Activated naive CD4-positive, alpha-beta T cell (primary cell): ENCODE measurements at places on chromosomes 6 and 20.

- no peak for DNase-seq
These were observed 261.2 kb upstream of the MARCKS start for GRCh38 chr6:113595911-113596376.

- DNase-seq = no peak
These were observed 10.5 kb downstream of the RPS6KA2 start for GRCh38 chr6:166616261-166617238.

GRCh38 chr6:63789699-63790098 is 154.1 kb downstream of the PHF3 start:
- DNase-seq = no peak

- no peak for DNase-seq
These were observed 150.2 kb downstream of the IMPG1 start for GRCh38 chr6:75922226-75922625.

- no peak for DNase-seq
These were observed 28.3 kb downstream of the KIF16B start for GRCh38 chr20:16544949-16545348.

GRCh38 chr20:57993716-57994431 is 234.6 kb downstream of the ANKRD60 start:
- DNase-seq = no peak

- DNase-seq = no peak
These were observed 715.9 kb upstream of the POU3F2 start for GRCh38 chr6:98118397-98119045.

GRCh38 chr20:16007962-16008361 is 565.3 kb downstream of the KIF16B start:
- DNase-seq = no peak

DNA sequence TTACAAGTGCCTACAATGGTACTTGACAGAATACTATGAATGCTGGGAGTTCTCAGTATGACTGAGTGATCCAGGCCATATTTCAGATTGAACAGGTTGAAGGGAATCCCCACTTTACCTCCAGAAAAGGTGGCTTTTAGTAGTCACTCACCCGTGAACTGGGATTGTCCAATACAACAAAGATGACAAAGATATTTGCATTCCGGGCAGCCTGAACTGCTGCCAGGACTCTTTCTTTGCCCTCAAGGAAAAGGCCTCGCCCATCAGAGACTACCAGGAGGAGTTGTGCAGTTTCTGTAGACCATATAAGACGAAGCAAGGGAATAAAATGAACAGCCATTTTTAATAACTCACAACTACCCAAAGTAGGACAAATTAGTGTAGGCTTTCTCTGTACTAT is 6.3 kb upstream of the LYRM2 start:
- no peak for DNase-seq

- DNase-seq = no peak
These were observed 4.5 kb downstream of the HLA-DOA start for GRCh38 chr6:33004940-33005339.
